ENCODE measurements at places on chromosomes 6 and 20.

DNA sequence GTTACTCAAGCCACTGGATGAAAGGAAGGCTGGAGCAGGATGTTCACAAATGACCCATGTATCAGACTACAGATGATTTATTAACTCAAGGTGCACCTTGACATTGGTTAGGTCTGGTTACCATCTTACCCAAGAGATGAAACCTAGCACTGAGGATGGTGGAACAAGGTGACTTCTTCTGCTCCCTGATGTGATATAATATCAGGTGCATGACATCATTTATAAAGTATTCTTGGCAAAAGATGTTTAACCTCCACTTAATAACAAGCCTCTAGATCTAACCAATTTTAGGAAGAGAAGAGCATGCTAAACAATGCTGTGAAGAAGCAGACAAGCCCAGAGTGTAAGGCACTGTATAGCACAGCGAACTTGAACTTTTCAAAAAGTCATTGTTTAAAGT lies 100.9 kb downstream of the FYN start:
- DNase-seq: no peak

- no peak for DNase-seq
These were observed 104.0 kb upstream of the ZFP64 start for GRCh38 chr20:52295556-52295955.

DNA sequence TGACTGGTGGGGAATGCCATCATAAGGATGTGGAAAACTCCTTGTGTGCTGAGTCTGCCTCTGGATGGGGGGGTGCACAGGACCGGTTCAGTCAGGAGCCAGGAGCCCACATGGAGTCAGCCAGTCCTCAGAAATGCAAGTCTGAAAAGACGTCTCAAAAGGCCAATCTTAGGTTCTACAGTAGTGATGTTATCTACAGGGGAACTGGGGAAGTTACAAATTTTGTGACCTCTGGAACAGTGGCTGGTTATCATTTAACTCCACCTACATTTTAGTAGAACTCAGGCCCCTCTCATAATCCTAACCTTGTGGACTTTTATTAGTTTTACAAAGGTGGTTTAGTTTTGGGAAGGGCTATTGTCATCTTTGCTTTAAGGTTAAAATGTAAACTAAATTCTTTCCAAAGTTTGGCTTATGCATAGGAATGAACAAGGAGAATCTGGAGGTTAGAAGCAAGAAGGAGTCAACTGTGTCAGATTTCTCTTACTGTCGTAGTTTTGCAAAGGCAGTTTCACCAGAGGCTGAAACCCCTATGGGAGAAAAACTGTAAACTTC lies 13.7 kb upstream of the TBC1D22B start:
- DNase-seq: no peak

- no peak for DNase-seq
These were observed 81.2 kb downstream of the NFATC2 start for GRCh38 chr20:51461306-51461705.

DNA sequence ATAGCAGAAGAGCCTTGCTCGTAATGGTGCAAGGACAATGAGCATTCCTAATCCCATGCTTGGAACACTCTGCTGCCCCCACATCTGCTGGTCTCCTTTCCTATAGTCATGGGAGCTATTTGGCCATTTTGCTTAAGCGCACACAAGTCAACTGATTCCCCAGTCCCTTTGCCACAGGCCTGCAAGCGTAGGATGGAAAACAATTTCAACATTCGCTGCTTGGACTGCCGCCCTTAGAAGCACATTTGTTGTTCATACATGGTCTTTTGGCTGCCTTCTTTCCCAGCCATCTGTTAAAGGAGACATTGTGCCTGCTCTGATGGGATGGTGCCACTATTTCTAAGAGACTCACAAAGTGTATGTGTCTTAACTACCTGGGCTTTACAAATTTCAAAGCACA lies 96.9 kb downstream of the RFX6 start:
- no peak for DNase-seq

DNA sequence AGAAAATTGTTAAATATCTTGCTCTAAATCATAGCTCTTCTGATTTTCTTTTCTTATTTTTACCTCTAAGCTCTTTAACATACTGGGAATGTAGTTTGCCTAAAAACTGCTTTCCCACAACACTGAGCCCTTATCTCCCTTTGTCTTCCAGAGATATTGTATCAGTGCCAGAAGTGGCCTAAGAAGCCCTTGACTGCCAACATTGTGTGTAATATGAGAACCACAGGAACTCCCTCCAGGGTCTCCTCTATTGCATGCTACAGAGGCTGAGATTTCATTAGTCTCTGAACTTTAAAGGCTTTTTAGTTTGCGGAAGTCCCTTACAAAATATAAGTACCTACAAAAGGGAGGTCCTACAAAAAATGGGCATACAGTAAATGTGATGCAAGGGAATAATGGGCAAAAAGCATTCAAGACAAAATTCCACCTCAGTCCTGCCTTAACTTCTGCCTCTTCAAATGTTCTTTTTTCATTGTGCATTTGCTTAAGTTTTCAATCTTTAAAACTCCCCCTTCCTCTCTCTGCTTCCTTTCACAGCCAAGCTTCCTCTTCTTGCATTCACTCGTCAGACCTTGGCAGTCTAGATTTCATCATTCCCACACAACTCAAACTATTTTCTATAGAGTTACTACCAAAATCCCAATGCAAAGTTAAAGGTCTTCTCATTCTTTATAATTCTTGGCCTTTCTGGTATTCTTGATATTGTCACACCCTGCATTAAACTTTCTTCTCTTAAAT lies 76.5 kb downstream of the ADGRG6 start:
- no peak for DNase-seq

GRCh38 chr6:136077834-136078576 lies 172.1 kb downstream of the MTFR2 start:
- no peak for DNase-seq

DNA sequence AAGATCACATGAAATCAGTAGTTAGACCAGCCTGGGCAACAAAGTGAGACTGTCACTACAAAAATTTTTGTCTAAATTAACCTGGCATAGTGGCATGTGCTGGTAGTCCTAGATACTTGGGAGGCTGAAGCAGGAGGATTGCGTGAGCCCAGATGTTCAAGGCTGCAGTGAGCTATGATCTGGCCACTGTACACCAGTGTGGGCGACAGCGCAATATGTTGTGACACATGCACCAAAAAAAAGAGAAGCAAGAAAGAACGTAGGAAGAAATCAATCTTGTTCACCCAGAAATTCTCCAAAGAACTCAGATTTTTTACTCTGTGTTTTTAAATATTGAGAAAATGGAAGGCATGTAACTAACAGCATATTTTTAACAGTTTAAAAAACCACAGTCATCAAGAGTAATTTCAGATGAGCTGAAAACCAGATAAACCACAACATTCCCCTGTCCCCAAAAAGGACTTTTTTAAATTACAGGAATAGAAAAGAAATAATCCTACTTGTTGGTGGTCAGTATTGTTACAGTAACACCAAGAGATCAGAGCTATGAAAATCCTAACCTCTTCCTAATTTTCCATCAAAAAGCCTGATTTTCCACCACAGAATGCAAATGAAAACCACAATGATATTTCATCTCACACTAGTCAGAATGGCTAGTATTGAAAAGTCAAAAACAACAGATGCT lies 240.2 kb downstream of the KHDC1L start:
- no peak for DNase-seq

- no peak for DNase-seq
These were observed 20.4 kb downstream of the MYLIP start for GRCh38 chr6:16149305-16149704.

GRCh38 chr6:50742161-50742560 lies 28.8 kb downstream of the TFAP2D start:
- DNase-seq: no peak

DNA sequence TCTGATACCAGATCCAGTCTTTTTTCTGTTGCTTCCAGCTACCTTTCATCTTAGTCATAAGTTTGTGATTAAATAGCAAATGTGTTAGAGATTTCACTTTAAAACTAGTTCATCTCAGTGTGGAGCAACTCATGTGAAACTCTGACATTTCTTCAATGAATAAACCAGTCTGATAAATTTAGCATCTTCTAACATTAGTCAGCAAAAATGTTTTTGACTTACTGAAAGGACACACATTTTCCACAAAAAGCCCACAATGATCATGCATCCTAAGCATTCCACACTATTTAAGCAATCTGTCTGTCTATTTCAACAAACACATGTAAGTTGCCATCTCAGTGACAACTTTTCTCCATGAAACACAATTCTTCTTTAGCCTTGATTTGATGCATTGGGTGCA lies 222.2 kb upstream of the SLC35B3 start:
- DNase-seq: no peak

DNA sequence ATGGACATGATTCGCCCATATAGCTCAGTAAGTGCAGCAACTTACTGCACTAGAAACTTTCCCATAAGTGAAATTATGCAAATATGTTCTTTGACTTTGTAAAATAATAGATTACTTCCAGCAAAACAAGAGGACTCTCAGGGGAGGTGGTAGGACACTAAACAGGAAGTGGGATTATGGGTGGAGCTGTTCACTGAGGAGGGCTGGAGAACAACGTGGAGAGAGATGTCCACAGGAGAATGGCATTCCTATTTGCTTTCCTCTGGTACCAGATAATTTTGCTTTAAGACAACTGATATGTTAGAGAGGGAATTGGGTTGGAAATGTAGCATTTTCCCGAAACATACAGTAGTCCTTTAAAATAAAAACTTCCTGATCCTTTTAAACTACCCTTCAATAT lies 3.7 kb downstream of the TPD52L1 start:
- no peak for DNase-seq

DNA sequence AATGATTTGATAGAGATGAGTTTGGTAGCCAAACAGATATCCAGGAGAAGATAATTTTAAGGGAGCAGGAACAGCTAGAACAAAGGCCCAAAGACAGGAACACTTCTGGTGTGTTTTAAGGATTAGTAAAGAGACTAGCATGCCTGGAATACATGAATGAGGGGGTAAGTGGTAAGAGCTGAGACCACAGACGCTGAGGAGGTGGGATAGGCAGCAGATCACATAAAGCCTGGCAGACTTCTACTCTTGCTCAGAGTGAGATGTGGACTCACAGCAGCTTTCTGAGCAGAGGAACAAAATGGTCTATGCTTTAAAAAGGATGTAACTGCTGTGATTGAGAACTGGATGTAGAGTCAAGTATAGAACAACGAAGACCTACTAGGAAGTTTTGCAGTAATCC lies 100.1 kb downstream of the EPHA7 start:
- DNase-seq: no peak

DNA sequence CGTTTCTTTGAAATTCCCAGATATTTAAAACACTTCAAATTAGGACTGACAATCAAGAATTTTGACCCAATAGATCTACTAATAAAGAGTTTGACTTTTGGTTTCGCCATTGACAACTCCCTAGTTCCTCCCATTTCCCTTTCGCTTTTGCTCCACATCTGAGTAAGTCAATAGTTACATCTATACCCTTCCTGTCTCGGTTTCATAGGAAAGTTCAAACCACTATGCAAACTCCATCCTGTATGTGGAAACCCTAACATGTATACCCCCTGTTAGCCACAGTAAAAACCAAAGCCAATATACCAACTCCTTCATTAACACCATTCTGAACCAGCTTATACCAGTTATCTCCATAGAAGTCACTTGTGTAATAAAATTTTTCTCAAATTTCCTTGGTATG lies 311.1 kb downstream of the MMUT start:
- no peak for DNase-seq

- DNase-seq: no peak
These were observed 20.8 kb downstream of the RALGAPA2 start for GRCh38 chr20:20691477-20692235.

GRCh38 chr20:62409931-62410745 lies 3.1 kb upstream of the CABLES2 start:
- DNase-seq: no peak
